BE2C (cell line): ENCODE measurements at places on chromosomes 11 and 22.

DNA sequence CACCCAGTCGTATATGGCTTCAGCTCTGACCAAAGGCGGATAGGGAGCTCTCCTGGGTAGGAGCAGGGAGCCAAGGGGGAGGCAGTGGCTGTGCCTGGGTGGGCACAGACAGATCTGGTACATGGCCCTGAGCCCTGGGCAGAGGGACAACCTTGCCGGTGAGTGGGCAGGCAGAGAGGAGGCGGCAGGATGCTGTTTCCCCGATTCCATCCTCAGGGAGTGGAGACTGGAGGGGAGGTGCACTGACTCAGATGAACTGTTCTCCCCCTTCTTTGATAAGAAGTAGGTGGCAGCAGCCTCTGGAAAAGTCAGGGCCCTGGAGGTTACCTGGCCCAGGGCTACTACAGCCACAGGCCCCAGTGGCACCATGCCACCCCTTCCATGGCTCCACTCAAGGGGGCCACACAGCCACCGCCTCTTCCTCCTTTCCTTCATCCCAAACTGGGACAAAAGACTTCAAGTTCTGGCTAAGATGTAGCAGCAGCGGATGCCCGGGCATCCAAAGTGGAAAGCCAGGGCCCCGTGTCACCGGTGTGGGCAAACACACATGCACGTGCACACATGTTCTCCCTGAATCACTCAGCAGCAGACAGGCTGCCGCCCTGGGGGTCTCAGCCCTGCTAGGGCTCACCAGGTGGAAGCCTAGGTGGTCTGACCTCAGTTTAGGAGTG is 13.4 kb downstream of the CXCR5 start:
- DNase-seq: peak; percentile 9

DNA sequence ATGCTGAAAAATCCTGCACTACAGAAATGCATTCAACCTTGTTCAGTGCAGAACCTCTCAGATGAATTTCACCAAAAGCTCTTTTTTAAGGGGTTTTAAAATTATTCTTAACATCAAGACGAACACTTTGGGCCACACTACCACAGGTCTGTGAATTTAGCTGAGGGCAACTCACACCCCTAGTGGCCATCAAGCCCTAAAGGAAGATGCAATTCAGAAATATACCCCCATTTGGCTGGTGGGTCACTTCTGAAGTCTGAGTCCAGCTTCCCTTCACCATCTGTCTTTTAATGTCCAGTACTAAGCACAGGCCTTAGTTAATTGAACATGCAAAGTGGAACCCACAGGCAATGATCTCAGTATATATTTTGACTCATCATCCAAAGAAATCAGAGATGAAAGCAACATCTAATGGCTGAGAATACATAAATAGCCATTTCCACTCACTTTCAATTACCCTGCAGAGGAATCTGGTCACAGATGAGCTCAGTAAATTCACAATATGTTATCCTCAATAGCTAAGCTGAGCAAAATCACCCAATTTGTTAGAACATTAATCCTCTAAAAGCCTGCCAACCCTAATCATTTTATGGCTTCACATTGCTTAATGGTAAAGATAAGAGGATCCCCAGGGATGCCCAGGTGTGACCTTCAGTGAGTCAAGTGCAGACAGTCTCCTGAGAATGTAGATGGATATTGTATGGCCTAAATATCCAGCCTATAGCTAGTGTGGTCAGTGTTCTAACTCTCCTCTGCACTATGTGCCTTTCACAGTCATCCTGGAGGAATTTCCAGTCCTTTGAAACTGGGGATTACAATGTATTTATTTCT is 50.3 kb downstream of the FAM76B start:
- DNase-seq: peak; percentile 18

- DNase-seq: no peak
These were observed 140.8 kb downstream of the CADM1 start for GRCh38 chr11:115363426-115363825.

DNA sequence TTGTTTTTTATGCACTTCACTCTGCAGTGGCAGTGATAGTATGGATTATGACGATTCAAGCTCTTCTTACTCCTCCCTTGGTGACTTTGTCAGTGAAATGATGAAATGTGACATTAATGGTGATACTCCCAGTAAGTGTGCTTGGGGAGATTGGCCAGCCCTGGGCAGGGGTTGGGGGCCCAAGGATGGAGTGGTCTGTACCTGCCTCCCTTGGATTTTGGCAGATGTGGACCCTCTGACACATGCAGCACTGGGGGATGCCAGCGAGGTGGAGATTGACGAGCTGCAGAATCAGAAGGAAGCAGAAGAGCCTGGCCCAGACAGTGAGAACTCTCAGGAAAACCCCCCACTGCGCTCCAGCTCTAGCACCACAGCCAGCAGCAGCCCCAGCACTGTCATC is 14.2 kb downstream of the MADD start:
- no peak for DNase-seq

DNA sequence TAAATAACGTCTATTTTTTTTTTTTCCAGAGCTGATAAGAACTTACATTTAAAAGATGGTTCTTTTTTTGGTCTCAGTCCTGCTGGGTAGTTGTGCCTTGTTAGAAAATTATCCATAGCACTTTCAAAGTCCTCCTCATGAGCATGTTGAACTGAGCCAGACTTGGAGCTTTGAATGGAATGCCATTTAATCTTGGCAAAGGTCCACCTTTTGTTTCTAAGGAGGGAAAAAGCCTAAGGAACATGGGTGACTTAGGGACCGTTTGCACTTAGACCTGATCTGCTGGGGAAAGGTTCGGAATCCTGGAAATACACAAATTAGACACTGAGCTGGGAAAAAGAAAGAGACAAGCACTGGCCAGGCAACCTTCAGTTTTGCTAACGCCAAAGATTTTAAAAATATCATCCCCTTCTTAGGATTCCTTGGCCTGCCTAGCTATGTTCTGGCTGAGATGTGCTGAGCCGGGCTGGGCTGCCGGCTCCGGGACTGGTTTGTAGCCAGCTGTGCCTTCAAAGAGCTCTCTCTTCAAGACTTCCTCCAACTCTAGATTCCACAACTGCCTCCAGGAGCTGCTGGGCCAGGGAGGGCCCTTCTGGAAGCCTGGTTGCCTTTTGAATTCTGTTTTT is 67.4 kb downstream of the ENDOD1 start:
- no peak for DNase-seq

DNA sequence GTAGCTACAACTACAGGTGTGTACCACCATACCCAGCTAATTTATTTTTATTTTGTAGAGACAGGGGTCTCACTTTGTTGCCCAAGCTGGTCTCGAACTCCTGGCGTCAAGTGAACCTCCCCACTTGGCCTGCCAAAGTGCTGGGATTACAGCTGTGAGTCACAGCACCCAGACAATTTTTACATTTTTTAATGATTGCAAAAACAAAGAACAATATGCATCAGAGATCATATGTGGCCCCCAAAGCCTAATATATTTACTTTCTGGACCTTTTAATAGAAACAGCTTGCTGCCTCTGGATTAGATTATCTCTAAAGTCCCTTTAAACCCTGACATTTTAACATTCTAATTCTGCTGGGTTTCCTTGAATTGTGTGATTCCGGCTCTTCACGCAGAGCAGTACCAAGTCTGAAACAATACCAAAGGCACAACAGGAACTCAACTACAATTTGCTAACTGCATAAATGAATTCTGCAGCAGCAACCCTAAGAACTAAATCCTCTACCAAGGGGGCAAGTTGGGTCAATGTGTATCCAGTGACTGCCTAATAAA is 25.0 kb downstream of the RAB30 start:
- DNase-seq: no peak

- DNase-seq: no peak
These were observed 406.5 kb upstream of the CHORDC1 start for GRCh38 chr11:90629229-90629806.

DNA sequence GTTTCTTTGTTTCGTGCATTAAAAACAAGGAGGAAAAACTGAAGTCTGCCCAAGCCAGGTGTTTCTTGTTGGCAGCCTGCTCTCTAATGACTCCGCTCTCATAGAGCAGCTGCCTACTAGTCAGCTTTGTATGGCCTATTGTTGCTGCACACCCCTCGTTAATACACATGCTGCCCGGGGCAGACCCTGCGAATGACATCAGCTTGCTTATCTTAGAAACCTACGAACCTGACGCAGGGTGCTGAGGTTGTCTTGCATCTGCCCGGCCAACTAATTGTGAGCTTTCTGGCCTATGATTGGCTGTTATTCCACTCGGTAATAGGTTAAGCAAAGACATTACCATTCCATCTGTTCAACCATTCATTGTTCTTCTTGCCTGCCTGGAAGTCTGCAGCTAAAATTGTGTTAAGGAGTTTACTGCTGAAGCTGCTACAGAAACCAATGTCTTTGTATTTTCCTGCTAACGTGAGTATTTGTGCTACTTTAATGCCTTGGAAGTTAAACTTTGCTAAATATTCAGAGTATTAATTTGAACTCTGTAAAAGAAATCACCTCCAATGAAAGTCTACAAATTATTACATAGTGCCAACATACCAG is 37.5 kb downstream of the ZC3H12C start:
- DNase-seq: peak; percentile 90

DNA sequence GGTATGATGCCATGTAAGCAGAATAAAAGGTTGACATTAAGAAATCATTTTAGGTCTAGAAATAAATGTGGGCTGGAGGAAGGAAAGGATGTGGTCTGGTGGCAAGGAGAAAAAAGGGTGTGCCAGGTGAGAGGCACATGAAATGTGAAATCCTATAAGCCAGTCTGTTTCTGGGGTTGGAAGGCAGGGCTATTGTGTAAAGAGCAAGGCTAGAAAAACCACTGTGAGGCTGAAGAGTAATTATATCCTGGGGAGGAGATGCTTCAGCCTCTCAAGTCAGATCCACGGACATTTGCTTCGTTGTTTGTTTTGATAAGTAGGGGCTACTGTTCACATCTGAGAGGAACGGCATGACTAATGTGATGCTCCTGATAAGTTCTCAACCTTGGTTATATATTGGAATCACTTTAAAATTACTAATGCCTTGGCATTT is 77.5 kb upstream of the CTSC start:
- no peak for DNase-seq

GRCh38 chr11:123161376-123162030 is 33.5 kb downstream of the CLMP start:
- no peak for DNase-seq

- no peak for DNase-seq
These were observed 39.3 kb downstream of the RIBC2 start for GRCh38 chr22:45452565-45453379.

GRCh38 chr11:60633645-60634044 is 65.8 kb upstream of the MS4A8 start:
- DNase-seq: no peak

DNA sequence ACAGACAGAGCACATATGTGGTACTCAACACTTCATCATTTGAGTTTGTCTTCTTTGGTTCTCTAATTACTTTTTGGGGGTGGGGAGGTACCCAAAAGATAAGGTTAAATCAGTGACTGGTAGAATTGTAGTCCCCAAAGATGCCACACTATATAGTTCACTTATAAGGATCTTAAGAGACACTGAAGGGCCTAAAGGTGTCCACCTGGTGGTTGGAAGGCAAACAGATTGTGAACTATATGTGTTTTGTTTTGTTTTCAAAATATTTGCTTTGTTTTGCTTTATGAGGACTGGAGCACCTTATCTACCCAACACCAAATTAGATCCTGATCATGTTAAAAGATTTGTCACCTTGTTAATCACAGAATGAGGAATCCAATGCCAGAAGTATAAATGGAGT is 136.1 kb downstream of the DCDC1 start:
- DNase-seq: no peak

DNA sequence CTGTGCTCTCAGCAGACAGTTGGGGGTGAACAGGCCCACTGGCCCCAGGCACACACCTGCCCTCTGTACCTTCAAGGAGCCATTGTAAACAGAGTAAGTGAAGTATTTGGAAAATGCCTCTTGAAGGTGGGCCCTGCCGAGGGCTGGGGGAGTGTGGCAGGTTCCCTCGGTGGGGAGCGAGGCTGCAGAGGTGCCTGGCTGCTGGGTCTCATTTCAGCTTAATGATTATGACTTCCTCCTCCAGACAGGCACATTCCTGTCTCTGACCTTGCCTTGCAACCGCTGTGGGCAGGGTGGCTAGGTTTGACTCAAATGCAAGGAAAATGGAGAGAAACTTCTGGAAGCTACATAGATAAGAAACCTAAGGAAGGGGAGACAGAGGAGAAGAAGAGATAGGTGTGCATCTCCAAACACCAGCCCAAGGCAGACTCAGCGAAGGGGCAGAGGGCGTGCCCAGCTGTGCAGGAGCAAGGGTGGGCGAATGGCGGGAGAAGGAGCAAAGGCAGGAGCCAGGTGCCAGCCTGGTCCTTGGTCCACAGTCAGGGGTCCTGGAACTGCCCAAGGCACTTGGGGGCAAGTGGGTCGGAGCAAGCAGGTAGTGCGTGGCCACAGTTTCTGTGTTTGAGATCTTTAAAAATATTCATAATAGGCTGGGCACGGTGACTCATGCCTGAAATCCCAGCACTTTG is 14.0 kb downstream of the GRAMD4 start:
- DNase-seq: no peak
